ENCODE measurements at places on chromosomes 3 and 15. TPM values are rescaled to one million over a fixed set of nuclear protein-coding genes. Genes with fewer than 3 reads are reported as not detected.

Gene PCLAF
- 88.6 TPM for total RNA-seq

Gene ZBED2
- total RNA-seq: 0.32 TPM

Gene WHAMM
- 4.2 TPM for total RNA-seq

Gene PPP1R14D
- not detected for total RNA-seq

Gene ZNF385D
- total RNA-seq: not detected
